ENCODE measurements at places on chromosomes 11 and 22.

GRCh38 chr11:8605971-8606563 lies 12.0 kb upstream of the STK33 start:
- no peak for DNase-seq

DNA sequence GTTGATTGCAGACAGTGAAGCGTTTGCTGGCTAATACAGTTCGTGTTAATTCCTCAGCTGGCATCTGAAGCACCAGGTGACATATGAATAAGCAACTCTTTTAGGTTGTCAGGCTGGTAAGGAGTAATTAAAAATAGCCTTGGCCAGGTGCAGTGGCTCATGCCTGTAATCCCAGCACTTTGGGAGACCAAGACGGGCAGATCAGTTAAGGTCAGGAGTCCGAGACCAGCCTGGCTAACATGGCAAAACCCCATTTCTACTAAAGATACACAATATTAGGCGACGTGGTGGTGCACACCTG lies 74.9 kb downstream of the CECR2 start:
- DNase-seq, result no peak

DNA sequence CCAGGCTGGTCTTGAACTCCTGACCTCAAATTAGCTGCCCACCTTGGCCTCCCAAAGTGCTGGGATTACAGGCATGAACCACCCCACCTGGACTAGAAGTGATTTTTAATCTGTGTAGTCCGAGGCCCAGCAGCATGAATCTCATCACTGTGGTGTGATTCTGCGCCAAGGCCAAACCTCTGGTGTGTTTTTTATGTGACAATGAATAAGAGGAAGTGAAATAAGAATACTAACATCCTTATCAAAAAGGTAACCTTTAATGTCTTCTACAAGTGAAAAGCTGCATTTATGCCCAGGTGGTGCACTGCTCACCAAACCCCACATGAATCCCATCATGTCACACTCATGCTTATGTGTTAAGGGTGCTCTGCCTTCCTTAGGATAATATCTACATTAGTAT lies 77.1 kb upstream of the OR9Q1 start:
- DNase-seq, result no peak

- peak; percentile 21 for DNase-seq
These were observed 70.6 kb upstream of the EP300 start for GRCh38 chr22:41021613-41022454.

- DNase-seq, result peak; percentile 41
These were observed 4.0 kb downstream of the TRIM6 start for GRCh38 chr11:5600374-5600851.

DNA sequence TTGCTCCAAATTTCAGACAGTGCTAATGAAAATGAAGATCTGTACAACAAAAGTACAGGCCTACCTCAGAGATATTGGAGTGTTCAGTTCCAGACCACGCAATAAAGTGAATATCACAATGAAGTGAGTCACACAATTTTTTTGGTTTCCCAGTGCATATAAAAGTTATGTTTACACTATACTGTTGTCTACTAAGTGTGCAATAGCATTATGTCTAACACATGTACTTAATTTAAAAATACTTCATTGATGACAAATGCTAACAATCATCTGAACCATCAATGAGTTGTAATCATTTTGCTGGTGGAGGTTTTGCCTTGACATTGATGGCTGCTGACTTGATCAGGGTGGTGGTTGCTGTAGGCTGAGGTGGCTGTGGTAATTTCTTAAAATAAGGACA lies 60.6 kb upstream of the E2F8 start:
- no peak for DNase-seq

- no peak for DNase-seq
These were observed 814.6 kb upstream of the CCDC179 start for GRCh38 chr11:23674866-23675265.

- DNase-seq, result no peak
These were observed 54.5 kb upstream of the HSPA8 start for GRCh38 chr11:123116486-123116885.

DNA sequence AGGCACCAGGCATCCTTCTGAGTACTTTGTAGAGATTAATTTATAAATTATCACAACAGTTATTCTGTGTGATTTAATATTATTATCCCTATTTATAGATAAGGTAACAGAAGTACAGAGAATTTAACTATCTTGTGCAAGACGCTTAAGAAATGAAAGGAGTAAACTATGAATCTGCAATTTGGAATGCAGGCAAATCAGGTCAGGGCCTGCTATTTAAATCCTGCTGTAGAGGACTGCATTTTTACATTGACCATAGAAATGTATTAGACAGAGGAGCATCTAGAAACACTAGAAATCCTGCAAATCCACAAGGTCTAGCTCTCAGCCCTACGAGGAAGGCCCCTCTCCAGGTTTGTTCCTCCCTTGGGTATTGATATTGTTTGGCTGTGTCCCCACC lies 336.2 kb downstream of the ETS1 start:
- DNase-seq, result no peak

- DNase-seq, result no peak
These were observed 6.1 kb downstream of the MYH9 start for GRCh38 chr22:36381513-36382128.

- no peak for DNase-seq
These were observed 52.6 kb downstream of the SLC1A2 start for GRCh38 chr11:35366798-35367197.

DNA sequence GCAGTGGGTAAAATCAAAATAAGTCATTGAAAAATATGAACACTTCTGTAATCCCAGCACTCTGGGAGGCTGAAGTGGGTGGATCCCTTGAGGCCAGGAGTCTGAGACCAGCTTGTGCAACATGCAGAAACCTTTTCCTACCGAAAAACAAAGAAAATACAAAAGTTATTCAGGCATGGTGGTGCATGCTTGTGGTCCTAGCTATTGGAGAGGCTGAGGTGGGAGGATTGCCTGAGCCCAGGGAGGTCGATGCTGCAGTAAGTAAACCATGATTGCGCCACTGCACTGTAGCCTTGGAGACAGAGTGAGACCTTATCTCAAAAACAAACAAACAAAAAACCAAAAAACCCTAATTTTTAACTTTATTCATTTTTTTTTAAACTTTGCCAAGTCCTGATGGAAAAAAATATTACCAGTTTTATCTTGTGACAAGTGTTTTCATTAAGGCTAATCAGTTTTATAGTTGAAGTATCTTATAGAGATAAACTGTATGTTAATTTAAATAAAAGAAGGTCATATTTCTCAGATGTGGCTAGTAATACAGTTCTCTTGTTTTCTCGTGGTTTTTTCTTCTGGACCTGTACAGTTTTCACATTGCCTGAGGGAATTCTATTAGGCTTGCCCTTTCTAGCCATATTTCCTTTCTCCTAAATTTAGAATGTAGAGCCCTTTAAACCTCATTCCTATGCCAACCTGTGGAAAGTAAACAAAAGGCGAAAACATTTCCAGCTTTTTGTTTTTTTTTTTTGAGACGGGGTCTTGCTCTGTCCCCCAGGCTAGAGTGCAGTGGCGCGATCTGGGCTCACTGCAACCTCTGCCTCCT lies 9.4 kb downstream of the HIPK3 start:
- no peak for DNase-seq

DNA sequence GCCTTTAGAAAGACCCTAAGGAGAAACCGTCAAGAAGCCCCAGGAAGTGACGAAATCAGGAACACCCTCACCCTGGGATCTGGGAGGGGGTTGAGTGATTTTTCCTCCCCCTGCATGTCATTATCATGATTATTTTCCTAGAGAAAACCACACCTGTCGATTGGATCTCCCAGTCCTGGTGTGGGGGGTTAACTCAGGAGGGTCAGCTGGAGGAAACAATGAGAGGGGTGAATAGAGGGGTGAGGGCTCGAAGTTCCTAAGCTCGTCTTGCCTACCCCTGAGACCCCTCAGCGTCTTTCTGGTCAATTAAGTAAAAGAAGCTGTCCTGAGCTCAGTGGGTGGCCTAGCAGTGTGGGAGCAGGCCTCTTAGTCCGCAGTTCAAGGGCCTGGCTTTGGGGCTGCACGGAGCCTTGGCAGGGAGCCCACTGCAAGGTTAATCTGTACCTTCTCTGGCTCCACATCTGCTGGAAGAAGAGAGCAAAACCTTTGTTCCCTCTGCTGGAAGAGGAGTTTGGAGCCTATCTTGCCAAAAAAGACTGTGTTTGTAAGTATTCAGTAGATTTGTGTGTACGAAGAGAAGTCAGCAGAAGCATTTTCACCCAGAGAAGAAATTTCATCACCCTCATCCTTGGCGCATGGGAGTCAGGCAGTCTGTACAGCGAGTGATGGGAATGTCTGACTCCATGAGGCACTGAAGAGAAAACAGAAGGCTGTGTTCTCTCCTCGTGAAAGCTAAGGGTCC lies 34.2 kb upstream of the FTH1 start:
- no peak for DNase-seq

DNA sequence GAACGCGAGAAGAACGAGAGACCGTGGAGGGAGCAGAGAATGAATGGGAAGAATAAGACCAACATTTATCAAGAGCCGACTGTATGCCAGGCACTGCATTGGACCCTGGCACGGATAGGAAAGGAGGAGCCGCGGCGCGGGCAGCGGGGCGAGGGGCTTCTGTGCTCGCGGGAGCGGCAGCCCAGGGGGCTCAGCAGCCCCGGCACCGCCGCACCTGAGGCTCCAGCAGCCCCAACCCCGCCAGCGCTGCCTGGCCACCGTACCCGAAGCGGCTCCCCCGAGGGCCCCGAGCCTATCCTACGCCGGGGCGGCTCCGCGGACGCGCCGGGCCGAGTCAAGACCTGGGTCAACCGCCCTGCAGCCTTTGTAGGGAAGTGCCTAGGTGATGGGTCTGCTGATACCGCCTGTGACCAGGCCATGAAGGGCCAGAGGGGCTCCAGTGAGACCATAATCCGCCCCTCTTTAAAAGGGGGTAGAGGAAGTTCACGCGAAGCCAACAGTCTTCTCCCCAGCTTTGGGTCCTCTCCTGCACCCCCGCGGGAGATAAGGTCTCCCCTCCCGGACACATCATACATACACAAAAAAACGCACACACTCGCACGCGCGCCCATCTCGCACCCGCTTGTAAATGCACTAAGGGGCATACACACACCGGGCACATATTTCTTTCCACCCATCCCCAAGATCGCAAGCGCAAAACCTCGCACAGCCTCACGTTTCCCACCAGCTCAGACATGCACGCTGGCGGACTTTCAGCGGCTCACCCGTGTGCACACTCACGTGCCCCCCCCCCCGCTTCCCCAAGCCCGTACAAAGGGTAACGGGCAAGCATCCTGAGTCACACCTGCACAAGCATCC lies 935 bp upstream of the RTN4RL2 start:
- DNase-seq, result no peak

- no peak for DNase-seq
These were observed 7.3 kb downstream of the C11orf97 start for GRCh38 chr11:94519478-94520084.

- DNase-seq, result no peak
These were observed 62.1 kb upstream of the CADM1 start for GRCh38 chr11:115566180-115566764.

DNA sequence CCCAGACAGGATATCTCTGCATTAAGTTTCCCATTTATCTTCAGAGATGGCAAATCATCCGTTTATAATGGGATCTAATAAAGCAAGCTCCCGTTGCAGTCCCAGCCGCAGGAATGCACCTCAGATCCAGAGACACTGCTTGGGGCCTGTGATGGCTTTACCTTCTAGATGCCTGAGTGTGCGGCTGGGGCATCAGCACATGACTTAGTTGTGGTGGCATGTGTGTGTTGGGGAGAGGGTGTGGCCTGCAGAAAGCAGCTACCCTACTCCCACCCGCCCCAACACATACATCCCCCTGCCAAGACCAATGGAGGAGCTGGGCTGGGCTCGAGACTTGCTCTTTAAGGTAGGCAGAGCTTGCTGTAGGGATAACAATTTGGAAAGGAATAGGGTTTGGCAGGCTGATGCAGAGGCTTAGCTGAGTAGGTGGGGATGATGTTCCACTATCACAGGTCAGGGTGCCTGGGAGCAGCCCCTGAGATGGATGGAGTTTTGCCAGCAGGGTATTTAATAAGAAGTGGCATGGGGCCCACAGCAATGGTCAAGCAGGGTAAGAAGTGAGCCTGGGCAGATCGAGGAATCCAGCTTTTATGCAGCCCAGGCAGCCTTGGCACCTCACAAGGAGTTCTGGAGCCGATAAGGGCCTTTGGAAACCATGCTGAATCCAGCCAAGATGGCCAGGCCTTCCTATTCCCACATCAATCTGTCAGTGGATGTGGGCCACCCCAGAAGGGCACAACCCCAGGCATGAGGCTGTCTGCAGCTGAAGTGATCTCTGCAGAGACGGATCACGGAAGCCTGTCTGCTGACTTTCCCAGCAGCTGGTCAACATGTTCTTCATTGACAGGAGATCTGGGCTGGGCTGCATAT lies 601.3 kb downstream of the BUD13 start:
- DNase-seq, result no peak

- no peak for DNase-seq
These were observed 11.1 kb upstream of the ENDOD1 start for GRCh38 chr11:95078526-95078925.

DNA sequence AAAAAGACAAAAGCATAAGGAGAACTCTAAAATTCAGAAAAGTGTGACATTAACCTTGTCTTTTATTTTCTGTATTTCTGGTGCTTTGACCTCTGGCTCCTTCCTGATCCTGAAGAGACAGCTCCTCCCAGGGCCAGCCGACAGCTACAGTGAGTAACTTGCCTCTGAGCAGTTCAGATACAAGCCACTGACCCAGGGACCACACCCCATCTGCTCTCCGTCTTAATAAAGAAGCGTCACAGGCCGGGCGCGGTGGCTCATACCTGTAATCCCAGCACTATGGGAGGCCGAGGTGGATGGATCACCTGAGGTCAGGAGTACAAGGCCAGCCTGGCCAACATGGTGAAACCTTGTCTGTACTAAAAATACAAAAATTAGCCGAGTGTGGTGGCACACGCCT lies 6.5 kb downstream of the MLC1 start:
- no peak for DNase-seq

- no peak for DNase-seq
These were observed 407.1 kb upstream of the LRRC4C start for GRCh38 chr11:41866525-41866924.

DNA sequence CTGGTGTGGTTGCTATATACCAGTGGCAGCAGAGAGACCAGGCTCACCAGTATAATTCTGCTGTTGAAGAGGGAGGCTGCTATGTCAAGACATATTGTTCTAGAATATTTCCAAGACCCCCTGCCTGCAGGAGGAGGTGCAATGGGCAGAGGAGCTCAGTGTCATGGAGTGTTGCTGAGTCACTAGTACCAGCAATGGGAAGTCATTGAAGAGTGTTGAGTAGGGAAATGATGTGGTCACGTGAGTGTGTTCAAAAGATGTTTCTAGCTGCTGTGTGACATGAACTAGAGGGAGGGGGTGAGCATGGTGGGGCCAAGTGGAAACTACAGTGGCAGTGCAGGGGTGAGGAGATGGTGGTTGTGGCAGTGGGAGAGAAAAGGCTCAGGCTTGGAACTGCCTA lies 76.3 kb upstream of the BIRC3 start:
- no peak for DNase-seq
